Dermis blood vessel endothelial cell (primary cell): ENCODE measurements at places on chromosomes 3 and 15. TPM values are rescaled to one million over a fixed set of nuclear protein-coding genes. Genes with fewer than 3 reads are reported as not detected.

- no peak for DNase-seq
These were observed 25.4 kb downstream of the CXCR6 start for GRCh38 chr3:45968706-45969105.

DNA sequence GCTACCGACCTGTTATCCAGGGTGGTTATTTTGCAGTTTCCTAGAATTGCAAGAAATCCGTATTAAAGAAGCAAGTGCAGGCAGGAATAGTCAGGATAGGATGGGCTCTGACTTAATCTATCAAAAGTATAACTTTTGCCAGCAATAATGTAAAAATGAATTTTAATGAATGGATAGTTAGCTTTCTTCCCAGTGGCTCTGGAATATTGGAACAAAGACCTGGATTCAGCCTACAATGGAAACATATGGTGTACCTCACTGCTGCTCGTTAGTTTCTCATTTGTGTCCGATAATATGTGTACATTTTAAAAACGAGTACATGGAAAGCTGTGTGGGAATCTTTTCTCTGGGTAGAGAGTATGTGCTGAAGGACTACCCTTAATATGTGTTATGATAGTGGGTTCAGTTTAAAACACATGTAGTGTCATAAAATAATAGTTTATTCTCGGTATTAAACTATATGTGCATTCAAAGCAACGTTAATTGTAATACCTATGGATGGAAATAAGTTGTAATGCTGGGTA, 805 bp downstream of the SERPINI1 start:
- DNase-seq, result no peak

Gene PARP16
- 2.0 and 3.0 TPM in 2 replicates for total RNA-seq

Gene LRRC49
- total RNA-seq, result 4.9 and 6.3 TPM in 2 replicates

- DNase-seq, result no peak
These were observed 1.8 kb downstream of the SLC6A1 start for GRCh38 chr3:10994306-10994705.

DNA sequence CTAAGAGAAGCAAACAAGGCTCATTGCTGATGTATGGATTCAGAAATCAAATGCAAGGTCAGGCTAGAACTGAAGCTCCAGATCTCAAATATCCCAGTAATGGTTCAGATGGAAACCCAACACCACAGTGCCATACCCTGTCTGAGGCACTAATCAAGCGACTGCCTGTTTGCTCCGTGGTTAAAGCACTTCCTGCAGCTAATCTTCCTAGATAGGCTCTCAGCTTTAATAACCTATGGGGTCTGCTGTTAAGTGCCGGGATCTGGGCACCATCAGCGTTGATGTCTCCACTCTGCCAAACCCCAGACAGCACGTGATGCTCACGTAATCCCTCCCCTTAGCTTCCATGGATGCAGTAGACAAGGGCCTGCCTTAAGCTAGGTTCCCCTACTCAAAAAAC, 262.6 kb downstream of the MECOM start:
- DNase-seq, result no peak

Gene GOLGA6A
- total RNA-seq, result not detected in 2 replicates

Gene TAMM41
- 5.4 and 7.0 TPM in 2 replicates for total RNA-seq

GRCh38 chr3:6739288-6739687, 121.6 kb upstream of the GRM7 start:
- DNase-seq, result no peak

Gene RBM6
- 34.4 and 60.4 TPM in 2 replicates for total RNA-seq

Gene B3GALNT1
- total RNA-seq, result 21.7 and 23.7 TPM in 2 replicates

Gene HGD
- total RNA-seq, result 0.60 and 2.4 TPM in 2 replicates

DNA sequence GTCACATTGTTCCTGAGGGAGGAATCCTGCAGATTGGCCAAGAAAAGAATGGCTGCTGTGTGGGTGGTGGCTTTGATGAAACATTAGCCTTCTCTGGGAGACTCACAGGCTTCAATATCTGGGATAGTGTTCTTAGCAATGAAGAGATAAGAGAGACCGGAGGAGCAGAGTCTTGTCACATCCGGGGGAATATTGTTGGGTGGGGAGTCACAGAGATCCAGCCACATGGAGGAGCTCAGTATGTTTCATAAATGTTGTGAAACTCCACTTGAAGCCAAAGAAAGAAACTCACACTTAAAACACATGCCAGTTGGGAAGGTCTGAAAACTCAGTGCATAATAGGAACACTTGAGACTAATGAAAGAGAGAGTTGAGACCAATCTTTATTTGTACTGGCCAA, 6.1 kb downstream of the PTX3 start:
- DNase-seq, result peak; percentile 34

Gene GOLGA6L4
- 1.7 and 2.0 TPM in 2 replicates for total RNA-seq

DNA sequence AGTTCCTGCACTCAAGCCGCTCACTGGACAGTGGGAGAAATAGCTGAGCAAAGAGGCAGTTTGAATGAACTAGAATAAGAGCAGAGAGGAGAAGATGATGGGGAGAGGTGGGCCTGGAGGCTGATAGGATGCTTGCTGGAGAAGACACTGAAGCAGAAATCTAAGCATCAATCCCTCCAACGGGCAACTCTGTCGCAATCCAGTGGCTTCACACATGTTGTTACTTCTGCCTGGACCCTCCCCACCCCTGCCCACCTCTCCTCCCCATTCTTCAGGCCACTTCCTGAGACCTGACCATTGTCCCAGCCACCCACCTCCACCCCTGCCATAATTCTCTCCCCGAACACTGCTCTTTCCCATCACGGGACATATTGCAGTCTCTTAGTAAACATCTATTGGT, 76.0 kb downstream of the SRGAP3 start:
- no peak for DNase-seq

- DNase-seq, result no peak
These were observed 9.5 kb downstream of the CAV3 start for GRCh38 chr3:8743021-8743601.

Gene TMC3
- total RNA-seq, result 0.05 TPM in 1 of 2 replicates, not detected in the other

Gene TMEM158
- total RNA-seq, result 0.85 and 2.7 TPM in 2 replicates

DNA sequence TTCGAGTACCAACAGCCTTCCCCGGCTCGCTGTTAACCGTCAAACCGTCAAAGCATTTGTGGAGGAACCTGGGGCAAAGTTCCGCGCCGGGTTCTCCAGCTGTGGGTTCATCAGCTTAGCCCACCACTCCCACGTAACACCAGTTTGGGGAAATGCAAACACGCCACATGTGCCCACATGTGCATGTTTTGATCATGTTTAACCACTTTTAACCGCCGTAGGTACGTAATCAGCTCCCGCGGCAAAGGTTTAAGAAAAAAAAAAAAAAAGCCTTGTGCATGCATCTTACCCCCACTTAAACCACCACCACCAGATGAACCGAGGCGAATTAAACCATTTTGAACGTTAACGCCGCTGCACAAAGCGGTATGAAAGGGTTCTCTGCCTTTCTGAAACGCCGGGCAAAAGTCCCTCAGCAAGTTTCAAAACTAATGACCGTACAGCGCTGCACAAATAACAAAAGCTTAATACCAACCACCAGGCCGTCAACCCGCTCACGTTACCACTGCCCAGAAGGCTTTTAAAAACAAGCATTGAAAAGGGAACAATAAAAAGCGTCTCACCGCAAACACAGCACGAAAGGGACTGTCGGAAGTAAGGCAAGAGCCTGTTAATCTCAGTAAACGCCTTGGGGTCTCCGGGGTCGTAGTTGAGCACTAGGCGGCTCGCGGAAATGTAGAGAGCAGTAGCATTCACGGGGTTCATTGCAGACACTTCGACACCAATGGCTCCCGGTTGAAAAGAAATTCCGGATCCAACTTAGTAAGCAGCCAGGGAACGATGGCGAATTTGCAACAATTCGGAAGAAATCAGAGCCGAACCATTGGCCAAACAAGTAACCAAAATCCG, 1.5 kb downstream of the MSL2 start:
- peak; percentile 41 for DNase-seq

DNA sequence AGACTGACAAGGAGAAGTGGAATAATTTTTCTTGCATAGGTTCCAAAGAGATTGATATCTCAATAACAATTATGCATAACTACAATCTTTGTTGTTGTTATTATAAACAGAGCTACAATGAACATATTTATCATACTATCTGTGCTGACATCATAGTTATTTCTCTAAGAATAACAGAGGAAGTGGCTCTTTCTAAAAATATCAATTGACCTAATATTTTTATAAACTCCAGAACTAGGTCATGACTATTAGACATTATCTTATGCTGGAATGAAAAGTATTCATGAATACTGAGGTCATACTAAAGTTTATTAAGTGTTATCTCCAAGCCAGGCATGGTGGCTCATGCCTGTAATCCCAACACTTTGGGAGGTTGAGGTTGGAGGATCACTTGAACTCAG, 114.1 kb downstream of the DCLK3 start:
- no peak for DNase-seq

- DNase-seq, result no peak
These were observed 58.4 kb upstream of the GYG1 start for GRCh38 chr3:148932972-148933371.

DNA sequence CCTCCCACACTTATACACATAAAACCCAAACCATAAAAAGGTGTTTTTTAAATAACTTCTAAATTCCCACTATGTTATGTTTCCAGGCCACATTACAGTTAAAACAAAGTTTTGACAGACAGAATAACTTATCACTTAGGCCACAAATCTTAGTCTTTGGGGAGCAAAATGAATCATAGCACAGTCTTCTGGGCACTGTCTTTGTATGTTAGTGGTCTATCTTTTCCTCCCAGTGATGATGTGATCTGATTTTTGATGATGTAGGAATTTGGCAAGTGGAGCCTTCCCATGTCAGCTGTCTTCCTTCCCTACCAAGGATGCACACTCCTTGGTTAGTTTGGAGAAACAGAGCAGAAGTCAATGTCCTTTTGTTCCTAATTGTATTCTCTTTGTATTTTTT, 67.3 kb downstream of the THSD4 start:
- DNase-seq, result no peak

DNA sequence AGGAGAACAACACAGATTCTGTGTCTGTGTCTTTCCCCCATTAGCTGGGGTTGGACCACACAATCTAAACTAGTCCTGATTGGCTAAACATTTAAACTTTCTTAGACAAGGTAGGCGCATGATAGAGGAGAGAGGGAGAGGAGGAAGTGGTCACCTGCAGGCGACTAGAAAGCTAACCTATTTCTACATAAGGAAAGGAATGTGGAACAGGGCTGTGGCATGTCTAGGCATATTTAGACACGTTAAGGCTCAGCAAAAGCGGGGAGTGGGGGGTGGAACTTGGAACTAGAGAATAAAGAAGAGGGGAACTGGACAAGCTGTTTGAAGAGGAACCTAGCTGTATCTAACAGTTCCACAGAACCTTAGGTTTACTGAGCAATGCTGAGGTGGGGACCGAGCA, 12.8 kb downstream of the LRRC28 start:
- DNase-seq, result no peak

DNA sequence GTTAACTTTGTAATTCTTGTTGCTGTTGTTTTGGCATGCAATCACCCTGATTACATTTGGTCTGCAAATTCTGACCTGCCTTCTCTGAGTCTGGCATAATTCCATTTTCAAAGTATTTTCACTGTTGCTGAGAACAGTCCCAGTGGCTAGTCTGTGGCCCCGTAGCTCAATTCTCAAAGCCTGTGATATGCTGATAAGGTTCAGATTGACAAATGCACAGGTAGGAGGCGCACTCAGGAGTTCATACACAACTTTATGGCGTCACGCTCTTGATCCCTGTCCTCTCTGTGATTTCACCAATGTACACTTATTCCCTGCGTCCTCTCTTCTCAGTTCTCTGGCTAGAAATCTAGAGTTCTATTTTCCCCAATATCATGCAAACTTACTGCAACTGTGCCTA, 376.6 kb upstream of the SLCO3A1 start:
- DNase-seq, result no peak

Gene CFAP91
- total RNA-seq, result 0.14 and 0.34 TPM in 2 replicates

Gene CLDN18
- total RNA-seq, result not detected in 2 replicates

DNA sequence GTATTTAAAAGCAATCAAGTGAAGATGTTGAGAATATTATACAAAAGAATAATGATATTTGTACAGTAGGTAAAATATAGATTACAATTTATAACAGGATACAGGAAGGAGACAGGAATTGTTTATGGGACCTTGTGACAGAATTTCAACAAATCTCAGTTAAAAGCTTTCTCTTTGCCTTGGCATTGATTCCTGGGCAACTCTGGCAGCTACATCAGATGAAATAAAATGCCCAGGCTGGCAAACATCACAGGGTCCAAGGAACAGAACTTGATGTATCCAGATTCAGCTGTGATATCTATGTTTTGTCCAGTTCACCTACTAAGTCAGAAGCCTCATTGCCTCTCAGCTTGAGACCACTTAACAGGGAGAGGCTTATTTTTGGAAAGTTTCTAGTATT, 473.1 kb downstream of the MCTP2 start:
- DNase-seq, result peak; percentile 34

DNA sequence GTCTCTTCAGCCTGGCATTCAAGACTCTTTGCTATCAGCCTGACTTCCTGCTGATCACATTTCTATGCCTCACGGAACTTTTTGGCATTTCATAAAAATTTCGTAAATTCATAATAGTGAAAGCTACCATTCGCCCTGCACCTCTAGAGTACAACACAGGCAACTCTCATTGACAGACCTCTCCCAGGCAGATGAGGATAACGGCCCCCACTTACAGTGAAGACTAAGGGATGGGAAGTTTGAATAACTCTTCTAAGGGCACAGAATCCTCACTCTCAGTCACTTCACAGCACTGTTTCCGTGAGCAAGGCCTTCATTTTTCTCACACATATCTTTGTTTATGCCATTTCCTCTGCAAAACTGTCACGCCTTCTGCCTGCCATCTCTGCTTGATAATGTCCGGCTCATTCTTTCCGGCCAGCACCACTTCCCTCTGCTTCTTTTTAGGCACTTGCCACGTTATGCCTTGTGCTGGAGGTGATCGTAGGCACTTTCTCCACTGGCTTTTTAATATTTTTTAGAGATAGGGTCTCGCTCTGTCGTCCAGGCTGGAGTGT, 224.1 kb upstream of the HES1 start:
- DNase-seq, result peak; percentile 10

DNA sequence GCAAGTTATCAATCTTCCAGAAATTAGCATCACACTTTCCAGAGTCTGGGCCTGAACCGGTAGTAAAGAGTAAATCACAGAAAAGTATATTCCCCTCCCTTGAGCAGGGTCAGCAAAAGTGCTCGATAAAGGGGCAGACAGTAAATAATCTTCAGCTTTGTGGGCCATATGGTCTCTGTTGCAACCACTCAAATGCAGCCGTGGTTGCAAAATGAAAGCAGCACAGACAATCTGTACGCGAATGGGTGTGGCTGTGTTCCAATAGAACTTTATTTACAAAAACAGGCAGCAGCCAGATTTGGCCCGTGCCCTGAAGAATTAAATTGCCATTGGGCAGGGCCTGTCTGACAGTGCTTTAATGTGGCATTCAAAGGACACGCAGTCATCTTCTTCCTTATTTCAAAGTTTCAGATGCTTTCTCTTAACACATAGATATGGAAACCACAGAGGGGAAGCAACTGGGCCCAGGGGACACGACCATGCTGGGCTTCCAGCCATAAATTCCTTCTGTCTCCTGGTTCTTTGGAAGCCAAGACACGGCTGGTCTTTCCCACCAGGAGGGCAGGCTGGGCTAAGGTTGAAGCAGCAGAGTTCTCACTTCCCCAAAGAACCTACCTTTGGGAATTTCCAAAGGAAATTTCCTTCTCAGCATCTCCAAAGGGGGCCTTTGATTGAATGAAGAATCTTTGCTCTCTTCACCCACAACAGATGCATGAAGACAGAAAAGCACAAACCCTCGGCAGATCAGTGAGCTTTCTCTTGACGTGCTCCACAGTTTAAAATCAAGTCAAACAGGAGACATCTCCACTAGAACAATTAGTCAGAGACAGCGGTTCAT, 489.8 kb upstream of the PROK2 start:
- DNase-seq, result peak; percentile 24
